ENCODE measurements at places on chromosomes 4 and X.

GRCh38 chr4:86959588-86960500 is 25.0 kb downstream of the AFF1 start:
- no peak for DNase-seq

DNA sequence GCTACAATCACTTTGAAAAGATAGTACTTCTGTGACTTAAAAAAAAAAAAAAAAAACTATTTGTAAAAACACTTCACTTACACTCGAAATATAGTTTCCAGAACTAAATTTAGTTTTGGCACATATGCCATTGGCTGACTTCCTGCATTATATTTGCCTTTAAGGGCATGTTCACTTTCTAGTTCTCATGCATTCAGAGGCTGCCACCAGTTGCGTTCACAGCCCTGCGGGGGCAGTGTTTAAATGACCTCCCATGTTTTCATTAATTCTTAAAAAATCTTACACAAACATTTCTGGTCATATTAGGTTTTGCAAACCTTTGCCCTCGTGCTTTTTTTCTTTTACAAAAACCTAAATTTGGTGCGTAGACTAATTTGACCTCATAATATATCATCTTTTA is 12.4 kb upstream of the ARHGAP6 start:
- no peak for DNase-seq

DNA sequence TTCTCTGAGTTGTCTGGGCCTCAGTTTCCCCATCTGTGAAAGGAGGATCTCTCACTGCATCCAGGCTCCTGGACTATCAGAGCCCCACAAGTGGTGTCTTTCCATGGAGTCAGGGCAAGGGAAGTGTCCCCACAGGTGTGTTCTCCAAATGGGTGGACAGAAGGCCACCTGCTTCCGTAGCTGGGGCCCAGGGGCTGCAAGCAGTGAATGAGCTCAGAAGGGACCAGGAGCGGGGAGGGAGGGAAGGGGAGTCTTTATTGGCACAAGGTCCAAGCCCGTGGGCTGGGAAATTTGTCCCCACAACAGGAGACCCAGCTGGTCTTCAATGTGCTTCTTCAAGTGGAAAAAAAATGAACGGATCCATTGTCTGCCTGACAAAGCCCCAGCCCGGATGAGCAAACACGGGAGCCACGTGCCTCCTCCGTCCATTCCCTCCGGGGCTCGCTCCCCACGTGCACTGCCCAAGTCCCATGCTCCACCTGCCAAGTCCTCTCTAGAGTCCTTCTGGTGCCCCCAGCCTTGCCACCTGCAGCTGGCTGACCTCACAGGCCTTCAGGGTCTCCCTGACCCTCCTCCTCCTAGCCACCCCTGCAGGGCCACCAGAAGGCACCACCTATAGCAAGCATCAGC is 72.0 kb downstream of the JAKMIP1 start:
- no peak for DNase-seq

- peak; percentile 70 for DNase-seq
Measured at GRCh38 chr4:124449881-124450280, 262.7 kb downstream of the ANKRD50 start.

GRCh38 chrX:47862680-47863079 is 26.0 kb downstream of the ZNF81 start:
- DNase-seq: no peak

DNA sequence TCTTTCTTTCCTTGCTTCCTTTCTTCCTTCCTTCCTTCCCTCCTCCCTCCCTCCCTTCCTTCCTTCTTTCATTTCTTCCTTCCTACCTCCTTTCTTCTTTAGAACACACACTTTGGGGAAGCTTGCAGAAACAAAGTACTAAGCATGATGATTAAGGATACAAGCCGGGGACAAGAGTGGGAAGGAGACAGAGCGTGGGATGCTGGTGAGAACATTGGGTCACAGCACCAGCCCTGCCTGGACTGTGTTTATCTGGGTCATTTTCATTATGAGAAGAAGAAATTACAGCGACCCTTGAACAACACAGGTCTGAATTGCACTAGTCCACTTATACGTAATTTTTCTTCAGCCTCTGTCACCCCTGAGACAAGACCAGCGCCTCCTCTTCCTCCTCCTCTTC is 169.3 kb upstream of the TBL1X start:
- DNase-seq: no peak

DNA sequence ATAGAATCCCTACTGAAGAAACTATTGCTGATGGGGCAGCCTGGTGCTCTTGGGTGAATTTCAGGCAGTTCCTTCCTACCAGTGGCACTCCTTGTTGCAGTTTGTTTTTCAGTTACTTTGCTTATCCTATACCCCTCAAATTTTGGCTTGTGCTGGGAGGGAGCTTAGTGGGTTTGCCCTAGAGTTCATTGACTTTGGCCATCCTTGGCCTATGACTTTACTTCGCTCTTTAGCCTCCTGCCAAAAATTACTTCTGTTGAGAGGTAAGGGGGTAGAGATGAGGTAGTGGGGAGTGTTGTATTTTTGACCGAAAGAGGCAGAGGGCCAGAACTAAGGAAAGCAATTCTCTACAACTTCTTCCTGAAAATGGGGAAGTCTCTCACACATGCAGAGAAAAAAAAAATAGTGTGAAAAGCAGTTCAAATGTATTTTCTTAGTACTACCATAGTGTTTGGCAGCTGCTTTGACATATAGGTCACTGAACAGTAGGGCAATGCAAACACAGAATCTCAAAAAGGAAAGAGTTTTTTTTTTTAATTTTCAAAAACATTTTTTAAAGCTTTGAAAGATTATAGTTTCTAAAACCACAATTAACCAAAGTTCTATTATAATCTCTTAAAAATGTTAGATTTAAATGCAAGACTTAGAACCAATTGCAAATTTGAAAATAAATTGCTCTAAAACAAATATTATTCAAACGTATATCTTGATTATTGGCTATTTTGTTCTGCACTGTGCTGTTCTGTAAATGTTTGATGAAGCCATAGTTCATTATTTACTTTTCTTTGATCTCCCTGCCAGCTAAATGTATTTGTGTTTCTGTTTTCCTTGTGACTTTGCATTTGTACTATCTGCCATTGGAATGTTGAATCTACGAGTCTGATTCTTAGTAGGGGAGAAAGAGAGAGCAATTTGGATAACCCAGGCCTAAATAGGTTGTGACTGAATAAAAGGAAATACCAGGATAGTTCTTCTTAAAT is 73.6 kb downstream of the DCK start:
- DNase-seq: no peak

GRCh38 chr4:166980419-166980818 is 253.9 kb downstream of the SPOCK3 start:
- DNase-seq: no peak

- DNase-seq: no peak
Measured at GRCh38 chr4:47929682-47930201, 15.4 kb upstream of the NFXL1 start.

DNA sequence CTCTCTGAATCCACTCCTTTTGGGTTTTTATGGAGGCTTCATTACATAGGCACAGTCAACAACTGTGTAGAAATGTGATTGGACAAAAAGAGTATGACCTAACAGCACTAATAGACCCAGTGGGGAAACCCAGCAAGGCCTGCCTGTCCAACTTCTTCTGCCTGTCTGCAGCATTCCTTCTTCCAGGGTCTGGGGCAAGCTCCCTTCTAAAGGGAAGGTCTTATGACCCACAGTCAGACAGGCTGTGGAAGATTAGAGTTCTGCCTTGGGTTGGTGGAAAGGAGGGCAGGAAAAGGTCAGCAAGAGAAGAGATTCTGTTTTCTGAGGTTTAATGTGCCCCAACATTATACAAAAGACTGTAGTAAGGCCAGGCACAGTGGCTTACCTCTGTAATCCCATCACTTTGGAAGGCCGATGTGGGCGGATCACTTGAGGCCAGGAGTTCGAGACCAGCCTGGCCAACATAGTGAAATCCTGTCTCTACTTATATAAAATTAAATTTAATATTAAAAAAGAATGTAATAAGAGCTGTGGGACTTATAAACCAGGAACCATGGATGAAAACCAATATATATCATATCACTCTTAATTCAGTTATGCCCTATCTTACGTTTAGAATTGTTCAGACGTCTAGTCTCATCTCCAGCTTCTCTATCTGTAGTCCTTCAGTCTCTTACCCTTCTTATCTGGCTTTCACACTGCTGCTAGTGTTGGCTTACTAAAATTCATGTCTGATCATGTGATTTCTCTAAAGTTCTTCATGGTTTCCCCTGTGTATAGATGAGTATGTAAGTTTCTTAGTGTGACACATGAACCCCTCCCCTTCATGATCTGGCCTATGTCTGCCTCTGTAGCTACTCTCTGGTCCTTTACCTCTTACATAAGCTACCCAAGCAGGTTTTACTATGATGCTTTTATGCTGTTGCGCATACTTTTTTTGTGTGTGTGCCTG is 6.2 kb downstream of the CLCN3 start:
- DNase-seq: no peak

GRCh38 chr4:148874331-148874730 is 432.1 kb upstream of the NR3C2 start:
- no peak for DNase-seq

DNA sequence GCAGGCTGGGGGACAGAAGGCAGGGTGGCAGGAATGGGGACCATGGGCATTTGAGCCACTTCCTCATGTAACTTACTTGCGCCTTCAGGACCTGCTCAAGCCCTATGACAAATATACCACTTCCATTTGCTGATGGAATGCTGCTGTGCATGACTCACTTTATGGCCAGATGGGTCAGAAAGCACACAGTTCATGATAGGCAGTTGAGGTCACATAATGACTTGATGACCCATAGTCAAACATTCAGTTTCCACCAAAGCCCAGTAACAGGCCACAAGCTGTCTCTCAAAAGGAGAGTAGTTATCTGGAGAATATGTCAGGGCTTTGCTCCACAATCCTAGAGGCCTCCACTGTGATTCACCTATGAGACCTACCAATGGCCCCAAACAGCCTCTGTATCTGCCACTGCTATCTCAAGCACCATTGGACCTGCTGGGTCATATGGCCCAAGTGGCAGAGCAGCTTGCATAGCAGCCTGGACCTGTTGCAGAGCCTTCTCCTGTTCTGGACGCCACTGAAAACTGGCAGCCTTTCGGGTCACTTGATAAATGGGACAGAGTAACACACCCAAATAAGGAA is 5.3 kb upstream of the PAPSS1 start:
- no peak for DNase-seq

DNA sequence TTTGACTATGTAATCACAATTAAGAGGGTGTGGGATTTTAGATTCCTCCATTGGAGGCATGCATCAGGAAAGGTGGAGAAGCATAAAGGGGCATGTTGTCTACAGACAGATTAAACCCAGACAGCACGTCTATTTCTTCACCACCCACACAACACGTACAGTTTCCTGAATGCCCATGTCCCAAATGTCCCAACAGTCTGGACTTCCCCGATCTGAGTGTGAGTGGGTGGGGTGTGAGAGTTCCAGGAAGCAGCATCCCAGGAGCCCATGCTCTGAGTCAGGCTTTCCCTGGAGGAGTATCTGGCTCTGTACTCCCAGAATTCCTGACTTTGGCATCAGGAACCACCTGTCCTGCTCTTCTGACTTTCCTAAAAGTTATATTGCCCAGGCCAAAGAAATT is 30.8 kb upstream of the NDP start:
- DNase-seq: no peak

- no peak for DNase-seq
Measured at GRCh38 chr4:114474188-114474800, 124.3 kb upstream of the UGT8 start.

GRCh38 chr4:147136751-147137150 is 191.1 kb upstream of the TTC29 start:
- DNase-seq: no peak

DNA sequence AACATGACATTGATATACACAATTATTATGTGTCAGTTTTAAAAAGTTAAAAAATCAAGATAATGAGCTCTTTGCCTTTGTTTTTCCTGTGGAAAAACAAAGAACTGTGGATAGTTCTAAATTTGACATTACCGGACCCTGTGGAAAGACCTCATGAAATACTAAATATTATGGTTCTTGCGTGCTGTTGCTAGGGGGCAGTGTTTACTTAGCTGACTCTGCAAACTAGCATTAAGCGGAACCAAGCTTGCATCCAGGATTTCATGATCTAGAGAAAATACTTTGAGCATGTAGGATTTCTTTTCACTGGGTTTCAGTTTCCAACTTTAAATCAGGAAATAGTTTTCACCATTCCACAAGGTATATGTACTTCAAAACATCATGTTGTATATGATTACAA is 33.6 kb downstream of the CLCN4 start:
- peak; percentile 76 for DNase-seq

- DNase-seq: no peak
Measured at GRCh38 chr4:11149612-11150259, 279.0 kb downstream of the HS3ST1 start.

DNA sequence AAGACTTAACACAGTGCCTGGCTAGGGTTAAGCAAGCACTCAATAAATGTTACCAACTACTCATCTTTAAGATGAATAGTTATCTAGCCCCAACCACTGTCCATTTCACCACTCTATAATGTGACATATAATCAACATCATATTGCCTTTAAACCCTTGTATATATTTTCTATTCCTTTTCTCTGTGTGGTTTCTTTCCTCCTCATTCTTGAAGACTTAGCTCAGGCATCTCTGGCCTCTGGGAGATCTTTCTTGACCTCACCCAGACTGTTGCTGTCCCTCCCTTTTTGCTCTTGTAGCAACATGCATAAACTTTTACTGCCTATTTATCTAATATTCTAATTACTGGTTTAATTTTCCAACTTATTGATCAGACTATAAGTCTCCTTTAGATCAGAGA is 249.9 kb upstream of the MAB21L2 start:
- no peak for DNase-seq

- no peak for DNase-seq
Measured at GRCh38 chr4:123817025-123817688, 420.6 kb downstream of the SPRY1 start.

- DNase-seq: no peak
Measured at GRCh38 chr4:169620880-169621248, 486 bp downstream of the CLCN3 start.

- no peak for DNase-seq
Measured at GRCh38 chr4:87128006-87128705, 92.3 kb downstream of the KLHL8 start.

DNA sequence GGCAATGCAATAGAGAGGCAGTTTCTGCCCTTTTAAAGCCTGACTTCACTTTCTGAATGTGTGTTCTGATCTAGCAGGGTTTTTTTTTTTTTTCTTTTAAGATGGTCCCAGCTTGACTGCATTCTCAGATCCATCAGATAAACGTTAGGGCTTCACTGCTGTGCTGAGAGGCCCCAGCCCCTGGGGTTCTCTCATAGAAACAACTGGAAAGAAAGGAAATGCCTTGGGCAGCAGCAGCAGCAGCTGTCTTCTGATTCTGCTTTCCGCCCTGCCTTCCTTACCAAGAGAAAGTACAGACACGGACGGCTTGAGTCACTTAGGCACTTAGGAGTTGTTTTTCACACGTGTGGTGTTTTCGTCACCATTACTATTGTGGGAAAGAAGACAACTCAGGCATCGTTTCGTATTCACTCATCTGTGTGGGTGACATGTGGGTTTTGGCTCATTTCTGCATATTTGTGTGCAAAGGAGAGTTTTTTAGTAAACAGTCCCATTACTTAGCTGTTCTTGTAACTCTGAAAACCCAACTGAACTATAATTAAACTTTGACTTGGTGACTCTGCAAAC is 172.0 kb downstream of the PTTG2 start:
- DNase-seq: peak; percentile 91

- no peak for DNase-seq
Measured at GRCh38 chr4:152719801-152720556, 40.2 kb upstream of the TMEM154 start.

Measured in fibroblast of skin of scalp (primary cell).